NCI-H1436 (cell line): ENCODE measurements at places on chromosomes 16 and 17.

DNA sequence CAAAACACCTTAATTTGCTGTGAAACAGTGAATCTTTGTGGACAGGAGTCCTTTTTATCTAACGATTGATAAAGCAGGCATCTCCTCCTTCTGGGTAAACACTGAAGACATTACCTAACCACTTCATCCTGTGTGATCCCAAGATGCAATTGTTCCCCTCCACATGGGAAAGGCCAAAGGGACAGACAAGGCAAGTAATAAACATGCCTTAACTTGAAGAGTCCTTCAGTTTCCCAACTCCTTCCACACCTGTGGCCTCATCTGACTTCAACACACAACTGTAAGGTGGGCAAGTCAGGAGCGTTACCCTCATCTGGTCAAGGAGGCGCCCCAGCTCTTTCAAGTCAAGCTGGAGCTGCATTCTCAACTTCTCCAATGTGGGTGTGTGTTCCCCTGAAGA, 278.6 kb downstream of the ABCC12 start:
- DNase-seq: no peak

- DNase-seq: no peak
These were observed 8.6 kb upstream of the PECAM1 start for GRCh38 chr17:64399071-64399766.

GRCh38 chr17:40452216-40452787, 9.1 kb downstream of the IGFBP4 start:
- DNase-seq: no peak

DNA sequence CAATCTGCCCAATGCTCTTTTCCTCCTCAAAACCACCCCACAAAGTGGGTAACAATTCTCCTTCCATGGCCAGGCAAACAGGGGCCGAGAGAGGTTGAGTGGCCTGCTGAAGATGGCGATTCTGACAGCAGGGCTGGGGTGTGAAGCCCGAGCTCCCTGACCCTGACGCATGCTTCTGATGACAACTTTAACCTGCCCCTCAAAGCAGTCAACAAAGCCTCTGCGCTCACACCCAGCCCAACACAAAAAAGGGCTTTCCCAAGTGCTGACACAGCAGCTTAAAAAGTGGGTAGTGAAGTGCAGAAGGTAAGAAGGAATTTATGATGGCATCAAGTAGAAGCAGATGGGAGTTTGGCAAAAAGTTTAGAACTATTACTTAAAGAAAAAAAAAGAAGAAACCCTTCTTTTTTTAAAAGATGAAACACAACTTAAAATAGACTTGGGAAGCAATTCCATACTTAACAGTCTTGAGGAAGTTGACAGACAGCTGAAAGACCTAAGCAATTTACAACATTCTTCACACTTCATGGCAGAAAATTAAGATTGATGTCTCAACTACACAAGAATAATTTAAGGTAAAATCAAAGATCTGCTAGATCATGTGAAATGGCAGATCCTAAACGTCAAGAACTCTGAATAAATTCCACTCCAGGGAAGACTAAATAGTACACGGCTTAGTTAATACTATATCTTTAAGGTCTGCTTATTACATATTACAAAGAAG, 133.9 kb downstream of the PARN start:
- no peak for DNase-seq

- DNase-seq: no peak
These were observed 14.6 kb upstream of the CCDC154 start for GRCh38 chr16:1458977-1459341.

- DNase-seq: no peak
These were observed 3.2 kb downstream of the CCR7 start for GRCh38 chr17:40561871-40562611.

DNA sequence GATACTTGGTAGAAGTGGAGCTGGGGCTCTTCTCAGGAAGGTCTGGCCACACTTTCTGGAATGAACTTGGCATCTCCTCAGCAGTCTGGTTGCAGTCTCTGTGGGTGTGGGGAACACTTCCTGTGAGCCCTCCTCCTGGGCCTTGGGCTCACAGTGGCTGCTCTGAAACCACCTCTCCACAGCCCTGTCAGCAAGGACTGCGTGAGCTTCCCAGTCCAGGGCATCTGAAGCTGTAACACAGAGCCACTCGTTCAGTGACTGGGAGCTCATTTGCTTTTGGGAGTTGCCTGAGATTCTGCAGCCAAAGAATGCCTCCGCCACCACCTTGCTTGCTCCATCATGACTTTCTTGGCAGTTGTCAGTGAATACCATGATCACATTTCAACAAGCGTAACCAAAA, 60.0 kb downstream of the CLEC16A start:
- DNase-seq: no peak

- no peak for DNase-seq
These were observed 5.2 kb downstream of the KRT39 start for GRCh38 chr17:40961591-40961990.

DNA sequence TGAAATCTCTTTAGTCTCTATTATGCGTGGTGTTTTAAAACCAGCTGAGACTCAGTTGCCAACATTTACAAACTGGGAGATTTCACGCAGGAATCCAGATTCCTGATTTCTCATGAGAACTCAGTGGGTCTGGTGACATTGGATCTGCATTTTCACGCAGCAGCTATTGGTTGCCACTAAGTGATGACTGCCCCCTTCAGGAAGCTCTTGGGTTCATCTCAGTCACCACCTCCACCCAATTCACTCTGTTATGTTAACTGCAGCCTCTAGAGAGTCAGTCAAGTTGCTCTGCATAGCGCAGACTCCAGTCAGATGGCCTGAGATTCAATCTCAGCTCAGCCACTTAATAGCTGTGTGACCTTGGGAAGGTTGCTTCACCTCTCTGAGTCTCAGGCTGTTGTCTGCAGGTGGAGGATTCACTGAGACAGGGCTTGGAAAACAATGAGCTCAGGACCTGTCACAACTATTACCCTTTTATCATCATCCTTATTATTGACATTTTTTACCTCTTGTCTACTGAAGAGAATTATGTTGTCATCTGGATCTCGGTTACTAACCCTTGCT, 6.4 kb downstream of the SHISA9 start:
- peak; percentile 22 for DNase-seq

GRCh38 chr16:29844575-29845331, 18.3 kb downstream of the CDIPT start:
- DNase-seq: no peak

DNA sequence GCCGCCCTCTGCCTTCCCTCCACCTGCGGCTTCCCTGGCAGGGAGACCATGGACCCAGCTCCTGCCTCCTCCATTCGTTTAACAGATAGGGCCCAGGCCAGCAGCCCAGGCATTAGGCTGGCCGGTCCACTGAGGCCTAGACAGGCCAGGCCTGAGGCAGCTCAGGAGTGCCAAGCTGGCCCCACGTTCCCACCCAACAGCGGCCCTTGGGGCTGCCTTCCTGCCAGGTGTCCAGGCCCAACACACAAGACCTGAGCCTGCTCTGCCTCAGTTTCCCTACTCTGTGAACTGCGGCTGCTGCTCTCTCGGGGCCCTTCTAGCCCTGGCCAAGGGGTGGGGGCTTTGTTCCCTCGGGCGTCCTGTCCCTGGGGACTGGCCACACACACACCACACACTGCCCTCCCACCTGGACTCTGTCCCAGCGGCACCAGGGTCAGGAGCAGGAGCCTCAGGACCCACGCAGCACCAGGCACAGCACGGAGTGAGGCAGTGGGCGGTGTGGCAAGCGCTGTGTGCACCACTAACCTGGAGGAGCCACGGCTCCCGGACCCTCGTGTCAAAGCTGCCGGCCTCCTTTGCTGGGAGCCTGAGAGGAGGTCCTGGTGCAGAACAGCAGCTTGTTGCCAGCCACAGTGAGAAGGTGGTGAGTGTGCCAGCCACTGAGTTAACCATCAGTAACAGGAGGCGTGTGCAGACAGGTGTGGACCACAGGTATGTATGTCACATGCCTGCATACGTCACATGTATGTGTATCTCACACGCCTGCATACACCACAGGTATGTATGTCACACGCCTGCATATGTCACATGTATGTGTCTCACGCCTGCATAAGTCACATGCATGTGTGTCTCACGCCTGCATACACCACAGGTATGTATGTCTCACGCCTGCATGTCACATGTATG, 14.6 kb upstream of the CDH15 start:
- no peak for DNase-seq

DNA sequence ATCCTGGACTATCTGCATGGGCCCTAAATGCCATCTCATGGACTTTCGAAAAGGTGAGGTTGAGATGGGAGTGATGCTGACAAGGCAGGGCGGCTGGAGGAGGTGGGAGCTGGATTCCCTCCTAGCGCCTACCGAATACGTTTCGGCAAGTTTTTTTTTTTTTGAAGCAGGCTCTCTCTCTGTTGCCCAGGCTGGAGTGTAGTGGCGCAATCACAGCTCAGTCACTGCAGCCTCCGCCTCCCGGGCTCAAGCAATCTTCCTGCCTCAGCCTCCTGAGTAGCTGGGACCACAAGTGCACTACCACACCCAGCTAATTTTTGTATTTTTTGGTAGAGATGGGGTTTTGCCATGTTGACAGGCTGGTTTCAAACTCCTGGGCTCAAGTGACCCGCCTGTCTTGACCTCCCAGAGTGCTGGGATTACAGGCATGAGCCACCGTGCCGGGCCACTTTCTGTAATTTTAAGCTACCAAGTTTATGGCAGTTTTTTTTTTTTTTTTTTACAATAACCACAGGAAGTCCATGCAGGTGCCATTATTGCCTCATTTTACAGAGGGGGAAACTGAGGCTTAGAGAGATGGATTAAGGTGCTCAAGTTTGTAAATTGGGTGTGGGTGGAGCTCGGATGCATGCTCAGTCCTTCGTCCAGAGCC, 246.4 kb downstream of the PRKCA start:
- DNase-seq: no peak

- no peak for DNase-seq
These were observed 361.2 kb downstream of the SEC14L1 start for GRCh38 chr17:77501751-77502625.

GRCh38 chr16:85681255-85681654, 7.5 kb downstream of the GINS2 start:
- DNase-seq: no peak

DNA sequence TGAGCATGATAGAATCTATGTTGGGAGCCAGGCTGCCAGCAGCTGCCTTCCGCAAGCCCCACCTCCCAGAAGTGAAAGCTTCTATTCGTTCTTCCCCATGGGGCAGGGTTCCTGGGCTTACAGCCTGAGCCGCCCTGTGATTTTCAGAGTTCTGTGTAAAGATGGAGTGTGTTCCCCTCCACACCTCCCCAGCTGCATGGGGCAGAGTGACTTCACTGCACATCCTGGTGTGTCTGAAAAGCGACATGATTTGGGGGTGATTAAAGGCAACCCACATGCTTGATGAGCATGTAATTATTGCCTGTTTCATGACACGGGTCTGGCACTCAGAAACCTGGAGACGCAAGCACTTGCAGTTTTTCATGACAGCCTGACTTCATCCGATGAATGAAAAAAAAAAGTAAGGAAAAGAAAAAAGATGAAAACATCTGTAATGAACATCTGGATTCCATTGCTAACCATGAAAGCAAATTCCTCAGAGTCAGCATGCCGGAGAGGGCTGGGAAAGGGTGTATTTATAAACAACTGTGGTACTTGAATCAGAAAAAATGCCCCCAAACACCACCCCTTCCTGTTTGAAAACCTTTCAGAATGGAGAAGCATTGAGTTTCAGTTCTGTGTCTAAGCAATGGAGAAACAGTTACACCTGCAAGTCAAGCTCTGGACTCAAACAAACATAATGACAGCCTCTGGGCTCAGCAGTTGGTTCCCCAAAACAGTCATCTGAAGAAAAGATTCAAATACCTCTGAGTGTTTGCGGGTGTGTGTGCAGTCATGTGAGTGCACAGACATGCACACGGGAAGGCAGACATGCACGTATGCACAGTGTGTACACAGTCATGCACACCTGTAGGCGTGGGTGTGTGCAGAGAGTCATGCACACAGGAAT, 266.0 kb downstream of the ENGASE start:
- no peak for DNase-seq

GRCh38 chr16:65309354-65309753, 187.5 kb upstream of the CDH11 start:
- no peak for DNase-seq

DNA sequence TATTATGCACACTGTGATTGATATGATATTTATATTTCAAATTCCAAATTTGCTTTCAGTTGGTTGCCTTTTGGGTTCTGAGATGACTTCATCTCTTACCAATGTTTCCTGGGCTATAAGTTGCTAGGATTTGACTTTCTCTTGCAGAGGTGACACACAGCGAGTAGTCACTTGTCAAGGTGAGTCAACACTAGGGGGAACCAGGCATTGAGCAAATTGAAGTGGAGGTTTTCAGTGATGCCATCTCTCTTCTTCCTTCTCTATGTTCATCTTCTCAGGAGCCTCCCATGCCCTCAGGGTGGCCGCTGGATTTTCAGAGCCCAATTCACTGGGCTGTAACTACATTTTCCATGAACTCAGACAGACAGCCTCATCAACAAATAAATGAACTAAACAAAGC, 6.0 kb upstream of the CPD start:
- no peak for DNase-seq

DNA sequence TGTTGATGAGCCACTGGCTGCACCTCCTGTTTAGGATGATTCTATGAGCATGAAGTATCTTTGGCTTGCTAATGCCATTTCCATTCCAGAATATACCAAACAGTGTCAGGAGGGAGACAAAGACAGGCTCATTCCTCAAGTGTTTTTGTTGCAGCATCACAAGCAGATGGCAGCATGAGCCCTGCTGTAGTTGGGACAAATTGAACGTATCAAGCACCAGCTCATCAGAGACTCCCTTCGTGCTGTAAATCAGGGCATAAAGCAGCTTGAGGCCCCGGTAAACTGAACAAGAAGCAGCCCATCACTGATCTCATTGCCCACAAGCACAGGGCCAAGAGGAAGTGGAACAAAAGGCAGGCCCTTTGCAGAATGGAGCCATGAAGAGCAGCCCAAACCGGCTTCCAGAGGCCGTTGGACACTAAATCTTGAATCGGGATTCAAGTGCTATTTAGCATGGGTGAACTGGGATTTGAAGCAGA, 45.9 kb upstream of the HS3ST3A1 start:
- DNase-seq: no peak

GRCh38 chr16:11835309-11835708, 16.0 kb downstream of the RSL1D1 start:
- DNase-seq: no peak

DNA sequence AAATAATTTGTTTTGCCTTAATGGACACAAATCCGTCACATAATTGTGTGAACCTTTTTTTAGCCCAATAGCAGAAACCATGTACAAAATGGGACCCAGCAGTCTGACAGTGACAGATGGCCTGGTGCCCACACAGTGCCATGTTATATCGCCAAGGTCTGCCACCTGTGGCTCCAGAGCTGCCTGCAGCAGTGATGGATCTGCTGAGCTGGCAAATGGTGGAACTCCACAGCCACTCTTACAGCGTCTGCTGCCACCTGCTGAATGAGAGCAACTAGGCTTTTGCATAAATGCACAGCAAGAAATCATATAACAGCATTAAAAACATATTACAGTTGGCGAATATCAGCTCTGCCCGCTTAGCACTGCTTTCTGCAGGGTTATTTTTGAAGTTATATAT, 59.4 kb downstream of the NUP93 start:
- peak; percentile 53 for DNase-seq
